ENCODE measurements at places on chromosomes 5 and 9.

- no peak for DNase-seq
Observed at GRCh38 chr5:166013415-166013814, 2278.0 kb upstream of the WWC1 start.

DNA sequence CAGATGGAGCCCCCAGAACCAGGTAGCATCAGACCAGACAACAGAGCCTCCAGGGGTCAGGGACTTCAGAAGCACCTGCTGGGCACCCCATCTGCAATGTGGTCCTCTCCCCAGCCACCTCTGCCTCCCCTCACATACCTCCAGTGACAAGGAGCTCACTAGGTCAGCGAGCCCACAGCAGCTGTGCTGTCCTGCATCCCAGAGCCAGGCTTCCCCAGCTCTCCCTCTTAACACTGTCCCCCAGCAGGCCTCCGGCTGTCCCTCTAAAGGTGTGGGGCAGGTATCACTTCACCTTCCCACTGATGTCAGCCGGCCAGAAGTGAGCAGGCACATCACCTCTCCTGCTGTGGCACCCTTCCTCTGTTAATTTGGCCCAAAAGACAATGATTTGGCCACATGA, 83.6 kb downstream of the LMX1B start:
- no peak for DNase-seq

- DNase-seq, result no peak
Observed at GRCh38 chr5:84383296-84383815, 1.3 kb downstream of the EDIL3 start.

DNA sequence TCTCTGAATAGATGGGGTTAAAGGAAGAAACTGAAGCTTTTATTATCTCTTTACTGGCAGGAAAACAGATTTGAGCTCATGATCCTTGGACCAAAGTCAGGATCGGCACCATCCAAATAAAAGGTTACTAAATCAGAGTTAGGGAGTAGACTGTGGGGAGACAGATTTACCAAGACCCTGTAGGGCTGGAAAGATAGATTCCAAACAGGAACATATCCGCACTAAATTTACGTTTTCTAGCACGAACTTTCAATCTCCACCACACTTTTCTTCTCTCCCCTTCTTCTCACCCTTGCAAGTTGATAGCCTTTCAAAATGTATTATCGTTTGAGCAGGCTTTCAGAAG, 120.0 kb upstream of the HMHB1 start:
- no peak for DNase-seq

DNA sequence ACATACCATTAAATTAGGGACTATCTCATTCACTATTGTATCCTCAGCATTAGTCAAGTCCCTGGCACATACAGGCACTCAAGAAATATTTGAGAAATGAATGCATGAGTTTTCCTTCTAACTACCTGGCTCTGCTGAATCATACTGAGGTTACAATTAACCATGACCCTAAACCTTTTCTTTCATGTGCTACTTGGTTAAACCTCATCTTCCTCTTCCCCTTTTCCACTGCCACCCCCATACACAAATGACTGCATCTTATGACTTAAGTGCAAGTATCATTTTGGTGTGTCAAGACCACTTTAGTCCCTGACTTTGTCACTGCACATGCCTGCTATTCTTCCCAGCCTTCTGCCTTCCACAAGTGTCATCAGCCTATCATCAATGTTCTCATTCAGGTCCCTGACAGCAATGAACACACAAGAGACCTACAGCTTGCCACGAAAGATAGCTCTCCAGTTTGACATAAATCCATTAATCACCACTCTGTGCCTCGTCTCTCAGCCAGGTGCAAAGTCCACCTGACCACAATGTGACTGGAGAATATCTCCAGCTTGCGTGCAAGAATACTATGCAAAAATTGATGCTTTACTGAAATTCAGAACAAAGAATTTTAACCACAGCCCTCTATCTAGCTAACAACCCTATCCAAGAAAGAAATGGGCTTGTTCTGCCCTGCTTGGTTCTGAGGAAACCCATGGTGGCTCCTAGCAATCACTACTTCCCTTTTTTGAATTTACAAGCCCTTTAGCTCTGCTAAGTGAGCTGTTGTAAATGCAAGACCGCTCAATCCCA, 74.5 kb downstream of the MAPKAP1 start:
- peak; percentile 79 for DNase-seq

DNA sequence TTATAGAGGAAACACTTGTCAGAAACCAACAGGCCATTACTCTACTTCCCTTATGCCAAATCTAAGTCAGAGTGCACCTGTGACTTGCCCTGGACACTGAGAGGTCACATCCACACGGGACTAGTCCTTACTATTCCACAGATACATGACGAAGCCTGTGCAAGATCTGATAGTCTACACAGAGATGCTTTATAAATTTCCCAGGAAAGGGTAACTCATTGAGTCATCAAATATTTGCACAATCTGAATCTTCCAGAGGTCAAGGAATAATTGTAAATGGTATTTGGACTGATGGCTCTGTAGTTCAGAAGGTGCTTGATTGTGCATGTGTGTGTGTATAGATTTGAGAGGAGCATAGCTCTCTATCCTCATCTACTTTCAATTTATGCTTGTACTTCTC, 55.2 kb upstream of the JAK2 start:
- DNase-seq, result no peak

DNA sequence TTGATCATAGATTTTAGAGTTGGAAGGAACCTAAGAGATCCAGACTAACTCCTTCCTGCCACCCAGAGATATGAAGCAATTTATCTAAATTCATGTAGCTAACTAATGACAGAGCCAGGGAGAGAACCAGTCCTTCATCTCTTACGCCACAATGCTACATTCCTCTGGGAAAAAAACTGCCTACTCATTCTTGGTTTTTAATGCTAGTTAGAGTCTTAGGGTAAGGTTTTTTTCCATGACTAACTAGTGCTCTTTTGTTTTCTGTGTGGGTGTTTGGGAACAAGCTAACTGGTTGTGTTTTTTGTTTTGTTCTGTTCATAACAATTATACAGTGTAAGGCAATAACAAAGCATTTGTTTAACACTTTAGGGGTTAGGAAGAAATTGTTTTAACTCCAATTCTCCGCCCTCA, 52.4 kb downstream of the SLC44A1 start:
- no peak for DNase-seq
